Activated T-cell treated with anti-CD3 and anti-CD28 coated beads for 4 hours (primary cell): ENCODE measurements at places on chromosomes 3 and 15.

- DNase-seq, result no peak
Measured at GRCh38 chr15:55379095-55379494, 29.1 kb downstream of the CCPG1 start.

DNA sequence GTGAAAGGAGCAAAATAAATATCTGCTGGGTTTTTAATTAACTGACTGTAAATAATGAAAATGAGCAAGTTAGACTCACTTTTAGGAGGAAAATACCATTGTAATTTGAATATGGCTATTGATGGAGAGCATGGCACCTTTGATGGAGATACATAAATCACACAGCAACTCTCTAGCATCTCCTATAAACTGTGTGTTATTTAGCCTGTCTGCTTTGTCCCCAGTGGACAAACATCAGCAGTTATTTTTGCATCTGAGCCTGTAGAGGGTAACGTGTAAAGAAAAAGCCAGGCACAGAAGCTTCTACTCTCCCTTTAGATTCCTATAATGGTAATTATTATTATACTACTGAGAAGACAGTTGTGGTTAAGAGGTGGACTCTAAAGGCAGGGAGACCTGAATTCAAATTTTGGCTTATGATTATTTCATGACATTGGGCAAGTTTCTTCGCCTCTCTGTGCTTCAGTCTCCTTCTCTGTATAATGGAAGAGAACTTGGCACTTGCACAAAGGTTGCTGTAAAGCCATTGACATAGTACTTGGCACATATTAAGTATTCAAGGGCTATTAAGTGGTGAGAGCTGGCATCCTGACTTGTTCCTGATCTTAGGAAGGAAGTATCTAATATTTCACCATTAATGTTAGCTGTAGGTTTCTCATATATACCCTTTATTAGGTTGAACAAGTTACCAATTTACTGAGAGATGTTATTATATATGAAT, 289.5 kb upstream of the TRIM42 start:
- DNase-seq, result no peak

GRCh38 chr3:52471371-52472238, 16.2 kb downstream of the NISCH start:
- DNase-seq, result no peak

GRCh38 chr3:158313338-158313927, 203.5 kb downstream of the RSRC1 start:
- no peak for DNase-seq

DNA sequence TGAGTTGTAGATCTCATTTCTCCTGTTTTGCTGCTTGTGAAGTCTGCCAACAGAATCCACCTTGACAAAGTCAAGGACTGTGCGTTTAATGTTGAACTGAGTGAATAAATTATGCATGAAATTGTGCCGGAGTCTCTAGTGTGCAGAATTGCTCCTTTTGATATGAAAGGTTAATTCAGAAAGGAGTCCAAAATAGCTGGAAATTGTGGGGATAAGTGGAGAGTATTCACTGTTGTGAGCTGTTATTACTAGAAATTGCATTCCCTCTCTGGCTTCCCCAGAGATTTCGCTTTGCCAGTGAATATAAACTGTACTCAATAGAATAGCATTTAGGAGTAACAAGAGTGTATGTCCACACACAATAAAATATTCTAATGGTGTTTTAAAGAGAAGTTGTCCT, 43.1 kb downstream of the SAMMSON start:
- DNase-seq, result no peak

DNA sequence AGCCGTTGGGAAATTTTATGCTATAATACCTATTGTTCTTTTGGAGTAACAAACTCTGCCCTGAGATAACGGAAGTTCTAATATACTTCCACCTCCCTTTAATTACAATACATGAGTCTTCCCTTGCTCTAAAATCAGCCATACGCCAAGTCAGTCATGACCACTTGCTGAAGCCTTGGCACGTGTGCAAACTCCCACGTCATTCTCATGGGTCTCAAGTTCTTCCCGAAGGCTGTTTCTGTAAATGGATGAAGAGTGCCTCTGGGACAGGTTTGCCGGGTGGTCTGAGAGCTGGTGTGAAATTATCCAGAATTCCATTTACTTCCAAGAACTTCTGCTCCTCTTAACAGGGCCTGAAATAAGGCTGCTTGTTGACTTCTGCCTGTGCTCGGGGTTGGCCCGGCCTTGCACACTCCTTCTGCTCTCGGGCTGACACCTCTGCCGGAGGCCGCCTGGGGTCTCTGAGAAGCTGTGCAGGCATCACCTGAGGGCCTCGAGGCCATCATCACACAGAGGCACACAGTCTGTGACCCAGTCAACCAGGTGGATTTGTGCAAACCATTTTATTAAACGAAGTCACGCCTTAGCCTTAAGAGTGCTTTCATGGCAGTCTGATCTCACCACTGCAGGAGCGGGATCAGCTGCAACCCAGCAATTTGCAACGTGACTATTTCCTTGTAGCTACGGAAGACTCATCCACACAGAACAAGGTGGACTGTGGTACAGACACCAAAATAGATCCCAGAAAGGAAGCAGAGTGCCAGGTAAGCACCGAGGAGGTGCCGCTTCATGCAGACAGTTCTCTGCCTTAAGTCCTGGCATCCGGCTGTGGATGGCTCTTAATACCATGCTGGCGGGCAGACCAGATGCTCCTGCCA, 120.1 kb downstream of the ADAMTS17 start:
- no peak for DNase-seq

GRCh38 chr15:74036271-74037170, 42.0 kb downstream of the PML start:
- no peak for DNase-seq
